ENCODE measurements at places on chromosomes 13 and 19.

DNA sequence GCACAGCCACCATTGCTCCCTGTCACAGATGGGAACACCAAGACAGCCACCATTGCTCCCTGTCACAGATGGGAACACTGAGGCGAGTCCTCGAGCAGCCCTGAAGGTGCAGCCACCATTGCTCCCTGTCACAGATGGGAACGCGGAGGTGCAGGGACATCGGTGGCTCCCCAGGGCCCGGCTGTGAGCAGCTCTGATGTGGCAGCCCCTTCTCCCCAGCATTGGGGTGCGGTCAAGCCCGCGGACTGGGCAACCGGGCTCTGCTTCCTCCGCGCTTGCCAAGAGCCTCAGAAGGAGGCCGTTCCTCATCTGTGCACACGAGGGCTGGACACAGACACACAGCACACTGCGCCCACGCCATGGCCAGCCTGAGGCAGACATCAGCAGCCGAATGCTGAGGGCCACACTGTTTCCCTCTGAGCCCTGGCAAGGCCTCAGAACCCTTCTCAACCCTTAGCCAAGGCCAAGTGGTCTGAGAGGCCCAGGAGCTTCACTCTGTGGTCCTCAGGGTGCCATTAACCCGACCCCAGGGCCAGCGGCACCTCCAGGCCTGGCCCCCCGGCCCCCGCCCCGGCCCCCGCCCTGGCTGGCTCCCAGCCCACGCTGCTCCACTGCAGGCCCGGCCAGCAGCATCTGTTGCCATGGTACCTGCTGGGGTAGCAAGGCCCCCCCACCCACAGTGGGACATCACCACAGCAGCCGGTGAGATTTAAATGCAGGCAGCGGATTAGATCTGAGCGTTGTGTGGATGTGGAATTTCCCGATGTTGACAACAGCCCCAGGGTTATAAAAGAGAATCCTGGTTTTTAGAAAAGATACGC lies 18.4 kb downstream of the C2CD4C start:
- DNase-seq, result peak; percentile 64

- no peak for DNase-seq
Observed at GRCh38 chr19:3778104-3778867, 6.3 kb upstream of the RAX2 start.

- DNase-seq, result no peak
Observed at GRCh38 chr13:57874530-57874929, 243.0 kb downstream of the PCDH17 start.

DNA sequence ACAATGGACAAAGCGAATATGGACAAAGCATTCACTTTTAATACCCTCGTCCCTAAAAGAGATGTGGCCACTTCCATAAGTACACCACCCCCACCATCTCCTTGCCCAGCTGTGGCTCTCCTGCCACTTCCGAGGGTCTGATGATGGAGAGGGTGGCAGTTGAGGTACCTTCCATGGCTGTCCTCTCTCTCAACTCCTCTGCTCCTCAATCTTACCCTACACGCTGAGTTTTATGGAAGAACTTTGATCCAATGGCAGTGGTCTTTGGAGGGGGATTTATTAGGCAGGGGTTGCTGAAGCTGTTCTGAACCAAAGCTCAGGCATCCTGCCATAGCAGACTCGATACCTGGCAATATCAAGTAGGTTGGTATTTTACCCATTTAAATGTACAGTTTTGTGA lies 413.0 kb downstream of the TSHZ3 start:
- no peak for DNase-seq

GRCh38 chr13:49527123-49527522 lies 31.4 kb downstream of the PHF11 start:
- peak; percentile 22 for DNase-seq
